ENCODE measurements at places on chromosomes 4 and X. TPM values are rescaled to one million over a fixed set of nuclear protein-coding genes. Genes with fewer than 3 reads are reported as not detected.

Gene GUCY1A1
- total RNA-seq = 1.4 TPM

Gene STATH
- total RNA-seq = not detected

Gene SMIM20
- 53.5 TPM for total RNA-seq

Gene F11
- total RNA-seq = not detected

Gene SATL1
- total RNA-seq = not detected

Gene GRIA3
- not detected for total RNA-seq

Gene SORCS2
- 1.6 TPM for total RNA-seq

Gene HPSE
- 4.0 TPM for total RNA-seq

Gene SASH3
- 0.03 TPM for total RNA-seq

Gene IGSF1
- total RNA-seq = 0.47 TPM

Gene TRIM61
- 3.9 TPM for total RNA-seq

Gene MAPK10
- total RNA-seq = 2.0 TPM

Gene NKX3-2
- total RNA-seq = 0.51 TPM
